Activated CD8-positive, alpha-beta memory T cell treated with anti-CD3 and anti-CD28 coated beads, Interleukin-2, amount 10 ng/mL, durations not matched to agents 7 days and 5 days (primary cell): ENCODE measurements at places on chromosomes 2 and 18.

GRCh38 chr2:19802086-19802841 lies 99.5 kb downstream of the TTC32 start:
- no peak for DNase-seq

- peak; percentile 39 for DNase-seq
Measured at GRCh38 chr2:8309131-8309530, 372.7 kb upstream of the ID2 start.

DNA sequence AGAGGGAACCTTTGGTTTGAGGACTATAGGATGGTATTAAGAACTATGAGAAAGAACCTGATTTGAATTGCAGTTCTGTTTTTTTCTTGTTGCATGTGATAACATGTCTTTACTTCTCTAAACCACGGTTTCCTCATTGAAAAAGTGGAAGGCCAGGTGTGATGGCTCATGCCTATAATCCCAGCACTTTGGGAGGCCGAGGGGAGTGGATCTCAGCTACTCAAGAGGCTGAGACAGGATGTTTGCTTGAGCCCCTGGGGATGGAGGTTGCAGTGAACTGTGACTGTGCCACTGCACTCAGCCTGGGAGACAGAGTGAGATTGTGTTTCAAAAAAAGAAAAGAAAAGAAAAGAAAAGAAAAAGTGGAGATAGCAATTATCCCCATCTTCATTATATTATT lies 32.3 kb downstream of the SCN9A start:
- DNase-seq, result no peak

GRCh38 chr2:10407841-10408648 lies 40.1 kb downstream of the ODC1 start:
- peak; percentile 84 for DNase-seq

DNA sequence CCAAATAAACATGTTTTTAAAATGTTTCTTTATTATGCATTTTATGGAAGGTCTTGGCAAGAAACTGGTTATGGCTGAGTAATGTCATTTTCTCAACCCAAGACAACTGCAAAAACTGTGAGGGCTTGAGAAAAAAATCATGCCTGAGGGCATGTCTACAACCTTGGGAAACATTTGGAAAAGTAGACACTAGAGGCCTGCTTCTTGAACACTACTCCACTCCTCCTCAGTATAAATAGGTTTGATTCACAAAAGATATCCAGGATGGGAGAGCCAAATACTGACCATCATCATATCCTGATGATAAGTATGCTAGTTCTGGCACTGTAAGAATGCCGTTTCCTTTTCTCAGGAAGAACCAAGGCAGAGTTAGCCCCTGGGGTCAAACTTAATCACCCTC lies 71.1 kb downstream of the OSR1 start:
- no peak for DNase-seq
